ENCODE measurements at places on chromosomes 2 and 18. TPM values are rescaled to one million over a fixed set of nuclear protein-coding genes. Genes with fewer than 3 reads are reported as not detected.

DNA sequence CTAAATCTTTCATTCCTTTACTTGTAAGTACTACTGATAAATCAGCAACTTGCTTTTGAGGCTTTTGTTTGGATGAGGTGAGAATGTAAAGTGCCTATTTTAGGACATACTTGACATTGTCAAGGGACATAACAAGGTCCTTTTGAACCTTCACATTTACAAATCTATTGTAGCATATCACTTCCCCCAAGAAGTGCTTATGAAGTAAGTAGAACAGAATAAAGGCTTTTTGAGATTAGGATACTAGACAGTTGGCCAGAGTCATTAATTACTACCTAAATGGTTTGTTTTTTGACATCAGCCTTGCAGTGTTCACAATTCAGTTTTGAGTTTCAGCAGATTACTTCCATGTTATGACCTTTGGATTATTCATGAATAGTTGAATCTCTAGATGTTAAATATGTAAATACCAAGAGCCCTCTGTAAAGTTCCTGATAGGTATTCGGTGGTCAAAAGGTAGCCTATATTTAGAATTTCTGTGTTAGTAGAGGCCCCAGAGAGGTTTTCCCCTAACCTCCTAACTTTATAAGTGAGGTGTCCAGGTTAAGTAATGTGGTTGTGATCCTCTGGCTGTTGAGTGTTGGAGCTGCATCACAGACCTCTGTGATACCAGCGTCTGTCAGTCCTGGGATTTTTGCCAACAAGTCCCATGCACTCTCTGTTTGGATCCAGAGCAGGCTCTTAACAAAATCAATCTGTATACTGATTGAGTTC is 67.2 kb downstream of the LCLAT1 start:
- peak; percentile 67 for DNase-seq

- DNase-seq, result no peak
These were observed 17.0 kb downstream of the ARHGAP28 start for GRCh38 chr18:6746386-6746960.

DNA sequence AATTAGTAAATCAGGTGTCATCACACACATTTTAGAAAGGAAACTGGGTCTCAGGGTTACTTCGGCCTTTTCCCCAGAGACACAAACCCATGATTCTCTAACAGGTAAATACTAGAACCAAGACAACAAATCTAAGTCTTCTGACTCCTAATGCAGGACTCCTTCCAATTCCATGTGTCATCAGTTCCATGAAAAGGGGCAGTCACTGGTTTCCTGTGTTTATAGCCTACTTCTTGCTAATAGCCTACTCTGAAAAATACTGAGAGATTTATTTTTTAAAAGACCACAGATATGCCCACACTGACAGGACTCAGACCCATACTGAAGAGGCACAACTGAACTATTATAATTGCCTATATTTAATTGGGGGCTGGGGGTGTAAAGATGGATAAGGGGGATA is 33.0 kb downstream of the RAB1A start:
- DNase-seq, result no peak

DNA sequence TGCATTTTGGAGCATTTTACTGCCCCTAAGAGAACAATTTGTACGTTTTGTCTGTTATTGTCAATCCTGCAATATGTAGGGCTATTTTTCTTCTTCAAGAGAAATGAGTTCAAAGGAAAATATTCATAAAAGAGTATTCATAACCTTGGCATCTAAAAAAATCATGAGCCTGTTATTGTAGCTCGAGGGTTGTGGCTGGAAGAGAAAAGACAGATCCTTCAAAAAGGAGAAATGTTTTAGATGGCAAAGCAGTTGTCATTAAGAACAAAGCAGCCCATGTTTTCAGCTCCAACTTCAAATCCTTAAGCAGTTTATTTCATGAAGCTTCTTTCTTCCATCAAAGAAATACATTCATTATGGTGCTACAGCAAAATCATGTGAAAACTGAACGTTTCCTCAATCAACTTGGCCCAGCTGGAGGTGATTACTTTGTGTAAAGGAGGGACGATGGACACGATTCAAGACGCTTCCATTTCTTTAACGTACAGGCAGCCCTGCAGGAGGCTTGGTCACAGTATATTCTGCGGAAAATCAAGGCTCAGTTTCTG is 31.4 kb downstream of the QPCT start:
- no peak for DNase-seq

DNA sequence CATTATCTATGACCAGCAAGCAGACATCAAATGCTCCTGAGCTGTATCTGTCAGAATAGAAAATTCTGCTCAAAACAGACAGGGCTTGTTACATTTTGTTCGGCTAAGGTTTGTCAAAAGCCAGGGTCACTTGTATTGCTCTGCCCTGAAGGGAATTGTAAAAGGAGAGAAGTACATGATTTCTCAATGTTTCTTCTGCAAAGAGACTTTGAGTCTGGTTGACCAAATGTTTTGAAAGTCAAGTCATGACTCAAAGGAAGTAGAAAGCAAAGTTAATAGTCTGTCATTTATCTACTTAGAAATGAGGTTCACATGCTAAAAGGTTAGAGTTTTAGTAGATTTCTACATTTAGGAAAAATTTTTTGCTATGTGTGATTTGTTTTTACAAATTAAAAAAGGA is 1624.1 kb upstream of the ZEB2 start:
- DNase-seq, result no peak

DNA sequence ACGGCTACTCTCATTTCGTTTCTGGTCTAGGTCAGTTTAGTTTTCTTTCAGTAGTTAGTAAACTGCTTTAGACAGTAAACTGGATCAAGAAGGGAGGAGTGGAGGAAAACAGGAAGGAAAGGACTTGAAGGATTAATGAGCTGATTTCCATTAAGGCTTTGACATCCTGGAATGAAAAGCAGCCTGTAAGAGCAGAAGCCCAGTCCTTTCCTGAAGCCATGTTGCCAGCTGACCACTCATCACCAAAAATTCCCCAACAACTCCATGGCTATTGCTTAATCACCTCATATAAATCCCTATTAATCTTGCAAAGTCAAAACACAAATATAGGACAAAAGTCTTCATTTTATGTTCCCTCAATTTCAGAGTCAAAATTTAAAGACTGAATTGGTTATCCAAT is 113.7 kb upstream of the ZFP36L2 start:
- no peak for DNase-seq

DNA sequence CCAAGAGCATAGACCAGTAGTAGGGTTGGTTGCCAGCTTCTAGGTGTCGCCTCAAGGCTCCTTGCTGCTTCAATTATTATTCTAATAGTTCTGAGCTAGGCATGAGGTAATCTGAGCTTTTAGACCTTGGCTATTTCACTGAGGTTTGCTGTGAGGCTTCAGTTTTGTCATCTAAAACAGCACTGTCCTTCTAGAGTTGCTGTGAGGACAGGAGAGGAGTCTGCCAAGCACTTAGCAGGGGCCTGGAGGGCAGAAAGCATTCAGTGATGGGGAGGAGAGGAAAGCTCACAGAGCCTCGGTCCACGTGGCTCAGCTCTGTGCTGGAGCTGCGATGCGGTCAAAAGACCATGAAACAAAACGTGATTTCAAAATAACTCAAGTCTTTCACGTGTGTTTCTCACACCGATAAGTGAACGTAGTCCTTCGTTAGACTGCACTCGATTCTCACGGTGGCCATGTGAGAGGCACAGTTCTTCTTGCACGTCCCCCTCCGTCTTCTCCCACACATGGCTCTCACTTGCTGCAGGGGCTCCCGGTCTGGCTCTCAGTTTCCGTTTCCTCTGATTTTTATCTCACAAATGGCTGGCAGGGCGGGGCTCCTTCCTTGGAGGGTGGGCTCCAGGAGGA is 113.7 kb downstream of the B3GNT2 start:
- DNase-seq, result peak; percentile 26

GRCh38 chr2:227813562-227814353 is at the start of gene CCL20:
TSS of gene CCL20 (plus strand) at chr2:227813842. CDS start at chr2:227813912, 70 bp downstream.
- no peak for DNase-seq

- no peak for DNase-seq
These were observed 24.8 kb downstream of the GALM start for GRCh38 chr2:38690499-38691420.

- DNase-seq, result no peak
These were observed 45.1 kb downstream of the TRAK2 start for GRCh38 chr2:201406077-201406662.

- DNase-seq, result no peak
These were observed 40.5 kb downstream of the UPP2 start for GRCh38 chr2:158142165-158142564.

DNA sequence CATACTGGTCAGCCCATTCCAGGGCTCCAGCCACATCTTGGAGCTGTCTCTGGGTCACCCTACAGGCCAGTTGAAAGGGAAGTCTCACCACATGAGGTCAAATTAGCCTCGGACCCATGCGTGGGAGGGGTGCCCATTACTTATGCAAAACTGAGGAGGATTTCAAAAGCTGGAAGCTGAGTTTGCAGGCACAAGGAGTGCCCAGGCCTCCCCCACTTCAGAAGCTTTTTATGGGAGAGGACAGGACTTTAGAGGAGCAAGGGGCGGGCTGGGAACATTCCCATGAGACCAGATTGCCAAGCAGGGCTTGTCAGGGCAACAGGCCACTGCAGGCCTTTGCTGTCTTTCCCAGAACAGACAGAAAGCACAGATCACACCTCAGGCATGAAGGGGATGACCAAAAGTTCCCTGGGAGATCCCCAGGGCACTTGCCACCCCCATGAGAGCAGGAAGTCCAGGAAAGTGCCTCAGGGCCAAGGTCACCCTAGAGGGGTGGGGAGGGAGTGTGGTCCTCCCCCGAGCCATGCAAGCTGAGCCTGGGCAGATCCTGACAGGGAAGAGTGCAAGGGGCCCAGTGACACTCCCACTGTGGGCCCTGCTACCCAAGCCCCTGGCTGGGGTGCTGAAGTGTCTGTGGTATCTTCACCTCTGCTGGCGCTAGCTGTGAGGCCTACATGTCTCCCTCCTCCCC is 267.7 kb downstream of the BCL11A start:
- no peak for DNase-seq

DNA sequence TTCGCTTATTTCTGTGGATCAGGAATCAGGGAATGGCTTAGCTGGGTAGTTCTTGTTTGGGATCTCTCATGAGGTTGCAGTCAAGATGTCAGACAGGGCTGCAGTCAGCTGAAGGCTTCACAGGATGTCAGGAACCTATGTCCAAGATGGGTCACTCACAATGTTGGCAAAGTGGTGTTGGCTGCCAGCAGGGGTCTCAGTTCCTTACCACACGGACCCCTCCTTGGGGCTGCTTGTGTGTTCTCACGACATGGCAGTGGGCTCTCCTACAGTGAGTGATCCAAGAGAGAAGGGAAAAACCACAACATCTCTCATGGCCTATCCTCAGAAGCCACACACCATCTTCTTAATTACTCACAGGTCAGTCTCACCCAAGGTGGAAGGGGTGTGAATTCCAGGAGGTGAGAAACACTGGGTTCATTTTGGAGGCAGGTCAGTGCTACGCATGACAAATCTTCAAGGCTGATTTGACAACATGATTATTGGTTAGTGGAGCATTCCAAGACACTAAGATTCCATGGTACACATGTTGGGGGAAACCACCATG is 1.3 kb upstream of the ANTXR1 start:
- no peak for DNase-seq

DNA sequence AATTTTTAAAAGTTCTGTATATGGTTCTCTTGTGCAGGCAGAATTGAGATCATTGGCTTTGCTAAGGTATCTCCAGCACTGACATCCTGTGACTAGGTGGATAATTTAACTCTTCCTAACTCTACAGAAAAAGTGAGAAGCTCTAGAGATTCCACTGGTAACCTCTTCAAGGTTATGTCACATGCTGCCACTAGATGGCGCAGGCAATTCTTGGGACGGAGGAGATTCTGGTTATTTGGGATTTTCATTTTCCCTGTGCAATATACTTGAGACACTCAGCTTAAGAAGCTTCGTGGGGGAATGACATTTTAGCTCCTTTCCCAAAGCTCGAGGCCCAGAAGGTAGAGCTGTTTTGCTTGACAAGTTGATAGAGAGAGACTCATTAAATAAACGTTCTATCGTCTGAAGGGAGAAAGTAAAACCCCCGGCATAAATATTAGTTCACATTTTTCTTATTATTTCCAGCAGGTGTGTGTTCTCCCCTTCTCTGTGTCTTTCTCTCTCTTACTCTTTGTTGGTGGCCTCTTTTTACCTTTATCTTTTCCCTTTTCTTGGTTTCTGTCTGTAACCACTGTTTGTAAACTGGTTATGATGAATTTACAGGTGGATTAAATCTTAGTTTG is 26.6 kb upstream of the LANCL1 start:
- DNase-seq, result no peak

DNA sequence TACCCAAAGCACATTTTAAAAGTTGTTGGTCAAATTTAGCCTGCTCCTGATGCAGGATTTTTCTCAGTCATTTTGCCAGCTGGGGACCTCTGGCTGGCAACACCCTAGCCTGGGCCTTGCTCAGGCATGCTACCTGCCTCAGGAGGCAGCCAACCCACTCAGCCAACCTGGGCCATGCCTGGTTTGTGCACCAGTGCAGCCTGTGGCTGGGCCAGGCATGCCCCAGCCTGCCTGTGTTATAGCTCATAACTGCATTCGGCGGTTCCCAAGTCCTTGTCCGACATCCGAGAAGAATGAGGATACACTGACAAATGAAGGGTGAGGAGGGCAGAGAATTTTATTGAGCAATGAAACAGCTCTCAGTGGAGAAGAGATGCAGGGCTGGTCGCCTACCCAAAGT is 608.0 kb downstream of the SUCLG1 start:
- no peak for DNase-seq

- no peak for DNase-seq
These were observed 34.7 kb downstream of the TRABD2A start for GRCh38 chr2:84846041-84846663.

GRCh38 chr2:52884761-52885352 is 882.7 kb upstream of the CHAC2 start:
- DNase-seq, result no peak

The TXNDC2 gene
- total RNA-seq, result not detected

The GPAT2 gene
- 10.2 TPM for total RNA-seq

The CHST10 gene
- 10.5 TPM for total RNA-seq

The COPS9 gene
- total RNA-seq, result 136 TPM

The UGT1A6 gene
- total RNA-seq, result not detected

The LINC00305 gene
- not detected for total RNA-seq
